ENCODE measurements at places on chromosomes 5 and 9.

DNA sequence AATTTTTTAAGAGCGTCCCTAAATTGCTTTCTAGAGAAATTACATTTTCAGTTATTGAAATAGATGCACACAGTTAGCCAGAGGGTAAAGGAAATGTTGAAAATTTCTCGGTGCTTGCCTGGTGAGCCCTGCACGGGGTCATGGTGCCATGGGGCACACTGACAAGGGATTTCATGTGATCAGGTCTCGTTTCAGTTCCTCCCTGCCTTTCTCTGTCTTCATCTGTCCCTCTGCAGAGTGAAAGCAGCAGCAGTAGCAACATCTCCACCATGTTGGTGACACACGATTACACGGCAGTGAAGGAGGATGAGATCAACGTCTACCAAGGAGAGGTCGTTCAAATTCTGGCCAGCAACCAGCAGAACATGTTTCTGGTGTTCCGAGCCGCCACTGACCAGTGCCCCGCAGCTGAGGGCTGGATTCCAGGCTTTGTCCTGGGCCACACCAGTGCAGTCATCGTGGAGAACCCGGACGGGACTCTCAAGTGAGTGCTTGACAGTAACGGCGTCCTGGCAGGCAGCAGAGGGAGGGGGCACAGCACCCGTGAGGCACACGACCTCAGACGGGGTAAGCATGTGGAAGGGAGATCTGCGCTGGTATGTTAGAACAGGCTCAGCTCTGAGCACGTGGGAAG is 89.1 kb upstream of the OTULINL start:
- DNase-seq = no peak

- no peak for DNase-seq
Observed at GRCh38 chr5:127031863-127032232, 1.5 kb upstream of the MARCHF3 start.

- DNase-seq = no peak
Observed at GRCh38 chr9:7615344-7615743, 184.2 kb downstream of the DMAC1 start.

GRCh38 chr9:127392166-127392565 is 4.8 kb upstream of the SLC2A8 start:
- DNase-seq = no peak

DNA sequence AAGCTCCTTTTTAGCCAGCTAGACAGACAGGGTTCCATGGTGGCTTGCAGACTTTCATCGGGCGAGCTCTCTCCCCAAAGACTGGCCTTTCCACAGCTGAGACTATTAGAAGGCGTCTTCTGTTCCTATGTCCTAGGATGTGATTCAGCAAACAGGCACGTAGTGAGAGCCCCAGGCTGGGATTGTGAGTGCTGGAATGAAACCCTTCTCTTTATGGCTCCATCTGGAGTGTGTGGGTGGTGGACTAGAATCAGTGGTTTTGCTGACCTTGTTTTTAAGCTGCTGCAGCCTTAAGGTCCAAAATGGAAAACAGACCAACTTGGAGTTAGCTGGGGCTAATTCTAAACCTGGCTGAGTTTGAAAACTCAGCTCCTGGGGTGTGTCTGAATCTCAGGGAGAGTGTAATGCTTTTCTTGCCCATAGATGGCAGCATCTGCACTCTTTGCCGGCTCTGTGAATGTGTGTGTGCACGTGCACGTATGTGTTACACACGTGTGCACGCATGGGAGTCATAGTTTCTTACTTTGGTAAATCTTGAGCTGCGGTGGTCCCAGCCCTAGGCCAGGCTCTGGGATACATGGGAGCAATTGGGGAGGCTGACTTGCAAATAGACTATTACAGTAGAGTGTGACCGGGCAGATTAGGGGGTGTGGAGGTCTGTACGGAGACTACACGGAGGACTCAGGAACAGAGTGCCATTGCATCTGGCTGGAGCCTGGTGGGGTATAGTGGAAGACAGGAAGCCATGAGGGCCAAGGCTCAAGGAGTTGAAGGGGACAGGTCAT is 10.7 kb downstream of the GSN start:
- DNase-seq = no peak

DNA sequence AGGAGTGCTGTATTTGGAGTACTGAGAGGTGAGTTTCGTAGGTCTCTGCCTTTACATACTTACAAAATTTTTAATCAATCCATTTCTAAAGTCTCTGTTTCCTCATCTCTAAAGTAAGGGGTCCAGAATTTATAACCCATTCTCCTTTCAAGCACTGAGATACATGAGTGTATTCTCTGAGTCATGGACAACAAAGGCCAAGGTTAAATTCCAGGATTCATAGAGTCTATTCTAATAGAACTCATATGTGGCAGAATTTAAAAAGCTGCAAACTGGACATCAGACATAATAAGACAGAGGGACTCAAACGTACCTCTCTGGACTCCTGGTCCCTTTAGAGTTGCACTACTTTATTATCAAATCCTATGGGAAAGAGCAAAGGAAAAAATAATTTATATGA is 112.5 kb upstream of the SLIT3 start:
- DNase-seq = no peak

Measured in stimulated activated CD8-positive, alpha-beta memory T cell treated with anti-CD3 and anti-CD28 coated beads, Interleukin-4, amount 100 ng/mL, for 1 hour (primary cell).